ENCODE measurements at places on chromosomes 2 and 18. TPM values are rescaled to one million over a fixed set of nuclear protein-coding genes. Genes with fewer than 3 reads are reported as not detected.

Gene ARL4C
- total RNA-seq = 23.9 TPM

Gene SPDYA
- not detected for total RNA-seq

Gene RGPD4
- not detected for total RNA-seq

Gene IL36RN
- not detected for total RNA-seq

Gene HOXD10
- not detected for total RNA-seq

Gene SCYGR4
- not detected for total RNA-seq

Gene DNAH6
- total RNA-seq = 1.6 TPM

Gene SOS1
- total RNA-seq = 38.8 TPM

Gene TRABD2A
- total RNA-seq = 56.3 TPM

Gene SERPINB10
- total RNA-seq = not detected

Gene TDRD15
- total RNA-seq = not detected

Gene CDH2
- not detected for total RNA-seq

Gene CD8B2
- not detected for total RNA-seq

Gene SKOR2
- not detected for total RNA-seq

Gene DLX1
- total RNA-seq = not detected

Gene MC2R
- total RNA-seq = not detected

Gene GPR39
- 38.5 TPM for total RNA-seq

Gene MALL
- 606 TPM for total RNA-seq

Gene DYSF
- total RNA-seq = 3.7 TPM

Gene AOX1
- 36.3 TPM for total RNA-seq

Gene EMILIN1
- total RNA-seq = 7.9 TPM

Gene SESTD1
- 33.3 TPM for total RNA-seq

Gene MAP4K3
- 80.9 TPM for total RNA-seq

Gene MRO
- 6.7 TPM for total RNA-seq

Gene PRSS56
- total RNA-seq = not detected

Gene BMP10
- not detected for total RNA-seq

Gene IL1R2
- 10.0 TPM for total RNA-seq

Gene RELCH
- 71.6 TPM for total RNA-seq

Gene XDH
- 108 TPM for total RNA-seq

Gene CCDC178
- total RNA-seq = not detected

Gene SP9
- not detected for total RNA-seq

Gene MTIF2
- total RNA-seq = 36.2 TPM

Gene MFSD2B
- not detected for total RNA-seq

Gene SCLY
- total RNA-seq = 13.2 TPM

Gene FTCDNL1
- total RNA-seq = 1.7 TPM

Gene CCDC121
- 2.8 TPM for total RNA-seq

Gene COBLL1
- 44.6 TPM for total RNA-seq

Gene DDX18
- total RNA-seq = 23.5 TPM

Gene GPR35
- total RNA-seq = 266 TPM

Gene MOCOS
- total RNA-seq = 27.9 TPM

Gene RAB6C
- total RNA-seq = not detected

Gene RAPH1
- total RNA-seq = 45.6 TPM

Gene IL1F10
- total RNA-seq = not detected

Gene SAP130
- 20.4 TPM for total RNA-seq

Gene CFAP53
- total RNA-seq = not detected

Gene CD207
- total RNA-seq = not detected

Gene C2orf80
- not detected for total RNA-seq

Gene RAB17
- total RNA-seq = 217 TPM

Gene NT5C1B
- total RNA-seq = not detected

Gene POTEE
- total RNA-seq = not detected

Gene PKDCC
- 113 TPM for total RNA-seq

Gene MYOM1
- 4.4 TPM for total RNA-seq

Gene ZFP36L2
- total RNA-seq = 90.4 TPM

Gene CIDEA
- total RNA-seq = not detected

Gene PLB1
- total RNA-seq = 240 TPM

Gene ACMSD
- total RNA-seq = not detected

Gene RGPD3
- total RNA-seq = not detected

Gene DSC2
- total RNA-seq = 50.4 TPM

Gene CHRNA1
- total RNA-seq = not detected
